ENCODE measurements at places on chromosomes 4 and X. TPM values are rescaled to one million over a fixed set of nuclear protein-coding genes. Genes with fewer than 3 reads are reported as not detected.

The ADGRL3 gene
- under 0.01 TPM for polyA plus RNA-seq

The BRS3 gene
- polyA plus RNA-seq: not detected

The BEND2 gene
- polyA plus RNA-seq: not detected

The ADGRA3 gene
- 4.4 TPM for polyA plus RNA-seq

The USP17L17 gene
- not detected for polyA plus RNA-seq

The HPGD gene
- 249 TPM for polyA plus RNA-seq

The EGF gene
- 0.46 TPM for polyA plus RNA-seq

The MAGEA2 gene
- not detected for polyA plus RNA-seq

The TGIF2LX gene
- not detected for polyA plus RNA-seq

The CCKAR gene
- not detected for polyA plus RNA-seq

The YTHDC1 gene
- polyA plus RNA-seq: 30.0 TPM

The SYTL4 gene
- polyA plus RNA-seq: 12.0 TPM

The NWD2 gene
- polyA plus RNA-seq: 2.3 TPM

The TMEM47 gene
- polyA plus RNA-seq: 3.0 TPM

The ARAP2 gene
- 5.1 TPM for polyA plus RNA-seq

The DHRSX gene
- polyA plus RNA-seq: 16.2 TPM

The GPC3 gene
- 2.7 TPM for polyA plus RNA-seq

The SPANXB1 gene
- polyA plus RNA-seq: not detected

The RADX gene
- polyA plus RNA-seq: 0.60 TPM

The MAGEB1 gene
- polyA plus RNA-seq: not detected

The PORCN gene
- 3.2 TPM for polyA plus RNA-seq

The HSFX3 gene
- not detected for polyA plus RNA-seq

The PALLD gene
- polyA plus RNA-seq: 71.5 TPM

The GABRG1 gene
- not detected for polyA plus RNA-seq

The ZNF711 gene
- 0.60 TPM for polyA plus RNA-seq

The GRID2 gene
- 0.04 TPM for polyA plus RNA-seq

The MAGEB2 gene
- not detected for polyA plus RNA-seq

The RTL9 gene
- polyA plus RNA-seq: not detected

The ZNF330 gene
- polyA plus RNA-seq: 23.4 TPM

The WDFY3 gene
- polyA plus RNA-seq: 5.3 TPM
